ENCODE measurements at places on chromosomes 11 and 22.

GRCh38 chr22:30239488-30240405 lies 6.8 kb downstream of the LIF start:
- DNase-seq: no peak

DNA sequence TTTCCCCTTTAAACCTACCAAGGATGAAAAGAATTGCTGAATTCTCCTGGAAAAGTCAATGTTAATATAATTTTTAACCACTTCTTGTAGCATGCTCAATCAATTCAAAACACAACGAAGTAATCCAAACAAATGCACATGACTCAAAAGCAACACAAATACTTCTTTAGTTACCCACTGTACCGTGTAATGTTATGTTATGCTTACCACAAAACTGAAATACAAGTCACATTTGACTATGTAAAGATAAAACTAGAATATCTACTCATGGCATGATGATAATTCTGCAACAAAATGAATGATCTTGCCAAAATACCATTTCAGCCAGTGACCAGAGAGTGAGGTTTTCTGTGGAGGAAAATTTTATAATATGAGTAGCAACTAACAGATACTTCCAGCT lies 587.0 kb downstream of the DLG2 start:
- DNase-seq: no peak

DNA sequence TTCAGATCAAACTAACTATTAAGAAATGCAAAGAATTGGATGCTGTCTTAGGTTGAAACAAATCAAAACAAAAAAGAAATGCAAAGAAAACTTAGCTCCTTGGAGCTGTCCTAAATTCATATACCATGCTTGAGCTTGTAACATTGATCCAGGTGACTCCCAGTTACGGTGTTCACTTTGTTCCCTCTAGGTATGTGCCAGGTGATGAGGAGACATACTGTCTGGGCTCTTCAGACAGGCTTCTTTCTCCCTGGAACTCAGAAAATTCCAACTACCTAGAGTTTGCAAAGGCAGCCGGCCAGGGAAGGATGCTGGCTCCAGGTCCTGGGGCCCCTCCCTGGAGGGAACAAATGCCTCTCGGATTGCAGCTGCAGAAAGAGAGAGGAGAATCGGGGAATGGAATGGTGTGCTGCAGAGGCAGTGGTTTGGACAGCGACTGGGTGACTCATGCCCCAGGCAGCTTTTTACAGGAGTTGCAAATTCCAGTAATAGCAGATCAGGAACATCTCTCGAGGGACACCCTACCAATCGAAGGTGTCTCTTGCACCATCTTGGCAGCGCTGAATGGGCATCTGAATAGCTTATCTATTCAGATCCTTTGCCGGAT lies 12.3 kb upstream of the ASPHD2 start:
- peak; percentile 80 for DNase-seq

DNA sequence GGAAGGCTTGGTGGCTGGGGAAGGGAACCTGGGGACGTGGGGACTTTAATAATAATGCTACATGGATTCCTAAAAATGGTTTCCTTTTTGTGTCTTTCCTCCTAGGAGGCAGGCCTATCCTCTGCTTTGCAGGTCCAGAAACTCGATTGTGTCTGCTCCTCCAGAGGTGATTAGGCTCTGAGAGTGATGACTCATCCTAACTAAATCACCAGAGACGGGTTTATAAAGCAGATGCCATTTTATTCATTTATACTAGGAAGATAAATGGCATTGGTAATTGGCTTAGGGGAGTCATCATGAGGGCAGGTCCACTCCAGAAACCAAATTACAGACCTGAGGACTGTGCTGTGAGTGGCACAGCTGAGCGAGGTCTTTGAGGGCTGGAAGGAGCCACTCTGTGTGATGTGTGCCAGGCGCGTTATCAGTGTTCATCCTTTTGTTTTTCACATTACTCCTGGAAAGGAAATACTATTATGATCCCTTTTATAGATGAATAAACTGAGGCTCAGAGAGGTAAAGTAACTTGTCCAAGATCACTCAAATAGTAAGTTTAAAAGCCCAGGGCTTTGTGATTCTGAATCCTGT lies 7.1 kb downstream of the NLRX1 start:
- DNase-seq: peak; percentile 41

- DNase-seq: no peak
Observed at GRCh38 chr11:116993599-116993998, 104.6 kb downstream of the SIK3 start.

GRCh38 chr11:60906132-60906972 lies at the start of gene PRPF19:
PRPF19 (minus strand) TSS chr11:60906585; CDS start chr11:60906382, 203 bp downstream.
- DNase-seq: peak; percentile 96

DNA sequence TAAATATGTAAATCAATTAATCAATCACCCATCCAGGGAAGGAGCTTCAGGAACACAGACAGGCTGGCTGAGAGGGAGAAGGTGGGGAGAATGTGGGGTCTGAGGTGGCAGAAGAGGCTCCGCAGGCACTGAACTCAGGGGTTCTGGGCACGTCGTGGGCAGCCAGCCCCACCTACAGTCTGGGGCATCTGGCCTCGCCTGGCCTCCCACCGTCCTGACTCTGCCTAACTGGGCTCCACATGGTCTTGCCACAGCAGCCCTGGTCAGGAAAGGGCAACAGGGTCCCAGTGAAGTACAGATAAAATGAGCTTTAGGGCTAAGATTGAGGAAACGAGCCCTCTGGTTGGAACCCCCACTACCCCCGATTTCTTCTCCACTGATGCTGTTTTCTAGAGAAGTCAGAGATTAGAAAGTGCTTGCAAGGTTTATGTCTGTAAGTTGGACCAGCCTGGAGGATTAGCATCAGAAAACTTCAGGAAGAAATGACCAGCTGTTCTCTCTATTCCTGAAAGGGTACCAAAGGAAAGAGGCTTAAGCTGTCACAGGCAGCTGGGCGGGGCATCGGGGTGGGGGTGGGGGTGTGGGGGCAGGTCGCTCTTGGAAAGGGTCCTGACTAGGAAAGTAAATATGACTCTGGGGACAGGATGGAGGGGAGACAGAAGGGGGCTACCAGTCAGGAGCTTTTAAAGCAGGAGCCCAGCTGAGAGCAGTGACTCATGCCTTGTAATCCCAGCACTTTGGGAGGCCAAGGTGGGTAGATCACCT lies 261.7 kb downstream of the BUD13 start:
- no peak for DNase-seq

DNA sequence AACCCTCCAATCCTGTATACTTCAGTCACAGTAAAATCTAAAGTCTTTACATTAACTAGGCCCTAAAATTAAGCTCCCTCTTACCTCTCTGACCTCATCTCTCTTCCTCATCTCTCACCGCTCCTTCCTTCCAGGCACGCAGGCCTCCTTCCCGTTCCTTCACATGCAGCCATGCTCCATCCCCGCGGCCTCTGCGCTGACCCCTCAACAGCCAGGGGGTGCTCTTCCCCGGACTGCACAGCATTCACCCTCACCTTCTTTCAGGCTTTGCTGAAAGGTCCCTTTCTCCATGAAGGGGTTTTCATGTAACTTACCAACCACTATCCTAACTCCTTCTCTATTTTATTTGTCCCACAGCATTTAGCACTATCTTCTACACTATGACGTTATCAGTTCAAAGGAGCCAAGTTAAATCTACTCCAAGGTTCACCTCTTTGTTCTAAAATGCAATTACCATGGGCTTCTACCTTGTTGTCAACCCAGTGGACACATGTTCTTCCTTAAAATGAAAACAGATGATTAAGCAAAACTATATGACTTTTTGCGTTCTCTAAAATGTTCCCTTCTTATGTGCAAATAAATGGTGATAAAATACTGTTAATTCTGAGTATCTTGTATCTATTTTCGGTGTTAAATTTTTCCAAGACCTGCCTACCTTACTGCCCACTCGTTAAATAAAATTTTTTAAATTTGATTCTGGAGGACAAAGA lies 57.8 kb upstream of the APOA1 start:
- DNase-seq: peak; percentile 27

DNA sequence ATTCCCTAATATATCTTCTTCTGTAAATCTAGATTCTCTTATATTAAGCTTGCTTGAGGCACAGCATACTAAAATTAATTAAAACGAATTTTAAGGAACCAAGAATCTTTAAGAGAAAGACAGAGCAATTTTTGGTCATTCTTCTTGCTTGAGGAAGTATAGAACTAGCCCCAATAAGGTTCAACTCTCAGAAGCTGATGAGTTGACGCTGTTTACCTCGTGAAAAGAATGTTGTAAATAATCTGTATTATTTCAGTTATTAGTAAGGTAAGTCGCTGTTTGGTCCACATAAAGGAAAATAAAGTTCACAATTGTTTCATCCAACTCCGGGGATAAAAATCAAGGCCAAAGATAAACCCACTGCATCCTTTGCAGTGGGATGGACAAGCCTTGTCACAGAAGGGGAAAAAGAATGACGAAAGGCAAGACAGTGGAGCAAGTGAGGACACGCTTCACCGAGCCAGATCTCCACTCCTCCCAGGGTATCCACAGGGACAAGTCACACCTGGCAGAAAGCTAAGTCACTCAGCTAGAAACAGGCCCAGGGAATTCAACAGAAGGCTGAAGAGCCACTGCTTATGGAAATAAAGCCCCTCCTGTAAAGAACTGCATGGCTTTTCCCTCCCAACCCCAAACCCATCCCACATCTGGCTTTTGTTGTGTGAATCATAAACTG lies 752 bp downstream of the POU2AF1 start:
- peak; percentile 77 for DNase-seq
